ENCODE measurements at places on chromosomes 1 and 21.

DNA sequence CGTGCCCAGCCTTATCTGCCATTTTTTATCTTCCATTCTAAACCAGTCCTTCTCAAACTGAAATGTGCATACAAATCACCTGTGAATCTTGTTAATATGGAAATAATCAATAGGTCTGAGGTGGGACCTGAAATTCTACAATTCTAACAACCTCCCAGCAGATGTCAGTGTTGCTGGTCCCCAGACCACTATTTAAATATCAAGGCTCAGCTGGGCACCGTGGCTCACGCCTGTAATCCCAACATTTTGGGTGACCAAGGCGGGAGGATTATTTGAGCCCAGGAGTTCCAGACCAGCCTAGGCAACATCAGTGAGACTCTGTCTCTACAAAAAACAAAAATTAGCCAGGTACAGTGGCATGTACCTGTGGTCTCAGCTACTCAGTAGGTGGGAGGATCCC lies 4.1 kb downstream of the UQCRHL start:
- no peak for DNase-seq

GRCh38 chr1:21663248-21663950 lies 5.8 kb downstream of the RAP1GAP start:
- DNase-seq: no peak

DNA sequence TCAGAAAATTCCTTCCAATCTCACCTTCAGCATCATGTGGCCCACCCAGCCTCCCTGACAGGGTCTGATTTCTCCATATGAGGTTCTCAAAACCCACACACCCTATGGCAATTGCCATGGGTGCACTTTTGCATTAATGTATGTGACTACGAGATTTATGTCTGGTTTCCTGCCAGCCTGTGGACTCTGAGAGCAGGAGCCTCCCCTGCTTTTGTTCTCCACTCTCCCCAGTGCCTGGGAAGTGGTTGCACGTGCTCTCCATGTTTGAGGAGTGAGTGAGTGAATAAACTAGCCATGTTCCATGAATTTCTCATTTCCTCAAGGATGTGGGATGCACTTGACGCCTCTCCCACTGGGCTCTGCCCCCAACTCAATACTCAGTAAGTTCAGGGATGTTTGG lies 91.2 kb downstream of the ACTL8 start:
- no peak for DNase-seq

DNA sequence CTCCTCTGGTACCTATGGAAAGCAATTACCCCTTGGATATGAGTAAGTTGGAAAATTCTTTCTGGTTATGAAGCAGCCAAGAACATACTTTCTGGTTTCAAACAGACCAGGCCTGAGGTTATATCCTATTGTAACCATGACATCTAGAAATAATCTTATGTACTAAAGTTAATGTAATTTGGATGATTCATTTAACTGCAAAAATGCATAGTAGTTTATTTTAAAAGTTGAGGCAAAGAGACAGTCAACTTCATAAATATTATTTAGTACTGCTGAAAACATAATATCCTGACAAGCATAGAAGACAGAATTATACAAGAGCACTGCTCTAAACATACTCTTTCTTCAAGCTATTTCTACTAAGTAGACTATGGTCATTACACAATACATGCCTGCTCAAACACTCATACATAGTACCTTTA lies 25.5 kb downstream of the ODF2L start:
- DNase-seq: no peak
